ENCODE measurements at places on chromosomes 3 and 15. TPM values are rescaled to one million over a fixed set of nuclear protein-coding genes. Genes with fewer than 3 reads are reported as not detected.

DNA sequence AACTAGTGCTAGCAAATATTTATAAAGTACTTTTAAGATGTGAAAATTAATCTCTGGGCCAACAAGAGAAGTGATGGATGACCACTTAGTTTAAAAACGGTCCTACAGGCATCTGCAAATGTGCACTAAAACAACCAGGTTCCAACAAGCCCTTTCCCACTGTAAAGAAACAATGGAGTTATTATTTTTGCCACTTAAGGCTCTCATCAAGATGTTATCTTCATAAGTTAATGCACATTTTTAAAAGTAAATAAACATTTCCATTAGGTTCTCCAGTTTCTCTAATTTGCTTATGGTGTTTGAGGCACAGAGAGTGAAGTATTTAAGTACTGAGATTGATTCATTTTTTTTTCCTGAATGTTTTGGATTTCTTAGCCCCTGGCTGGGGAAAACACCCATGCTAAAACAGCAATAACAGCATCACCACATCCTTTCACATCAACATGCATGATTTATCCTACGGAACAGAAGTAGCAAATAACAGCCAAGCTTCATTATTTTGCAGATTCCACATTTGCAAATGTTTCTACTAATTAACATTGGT lies 20.8 kb downstream of the ABI3BP start:
- DNase-seq, result no peak

GRCh38 chr15:100920516-100921135 lies 1.5 kb downstream of the LRRK1 start:
- no peak for DNase-seq

GRCh38 chr3:102002056-102002455 lies 152.7 kb downstream of the NFKBIZ start:
- no peak for DNase-seq

- no peak for DNase-seq
Measured at GRCh38 chr3:79937567-79937966, 169.8 kb upstream of the ROBO1 start.

DNA sequence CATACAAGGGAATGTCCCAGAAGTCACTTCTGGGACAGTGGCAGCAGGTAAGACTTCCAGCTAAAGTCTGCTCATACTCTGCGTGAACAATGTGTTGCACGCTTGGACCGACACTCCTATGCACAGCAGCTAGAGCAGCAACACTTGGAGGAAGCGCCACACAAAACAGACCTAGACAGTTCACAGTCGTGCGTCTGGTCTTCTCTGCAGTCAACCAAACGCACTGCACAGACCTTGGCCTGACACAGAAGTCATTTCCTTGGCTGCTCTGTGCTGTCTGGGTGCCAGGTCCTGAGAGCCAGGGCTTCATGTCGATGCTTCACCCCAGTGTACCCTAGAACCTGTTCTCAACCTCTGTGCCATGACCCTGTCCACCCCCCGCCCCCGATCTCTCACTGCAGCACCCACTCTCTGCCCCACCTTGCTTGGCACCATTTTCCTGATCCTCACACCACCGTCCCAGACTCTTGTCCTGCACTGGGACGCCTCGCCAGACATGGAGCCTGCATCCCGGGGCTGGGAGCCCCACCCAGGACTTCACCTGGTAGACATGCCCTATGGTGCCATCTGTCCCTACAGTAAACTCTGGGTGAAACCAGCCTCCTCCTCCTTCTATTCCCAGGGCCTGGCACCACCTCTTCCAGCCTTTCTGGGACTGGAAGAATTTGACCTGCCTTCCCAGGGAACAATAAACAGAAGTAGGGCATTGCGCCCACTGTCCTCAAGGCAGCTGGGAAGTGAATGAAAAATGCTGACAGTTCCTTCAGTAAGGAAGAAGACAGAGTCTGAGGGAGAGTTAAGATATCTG lies 3.1 kb downstream of the ATP10A start:
- DNase-seq, result no peak

GRCh38 chr3:32457971-32458471 lies 44.6 kb downstream of the CMTM6 start:
- no peak for DNase-seq

- no peak for DNase-seq
Measured at GRCh38 chr3:55521064-55521737, 34.1 kb upstream of the WNT5A start.

- peak; percentile 25 for DNase-seq
Measured at GRCh38 chr3:187935623-187936156, 190.4 kb upstream of the BCL6 start.

DNA sequence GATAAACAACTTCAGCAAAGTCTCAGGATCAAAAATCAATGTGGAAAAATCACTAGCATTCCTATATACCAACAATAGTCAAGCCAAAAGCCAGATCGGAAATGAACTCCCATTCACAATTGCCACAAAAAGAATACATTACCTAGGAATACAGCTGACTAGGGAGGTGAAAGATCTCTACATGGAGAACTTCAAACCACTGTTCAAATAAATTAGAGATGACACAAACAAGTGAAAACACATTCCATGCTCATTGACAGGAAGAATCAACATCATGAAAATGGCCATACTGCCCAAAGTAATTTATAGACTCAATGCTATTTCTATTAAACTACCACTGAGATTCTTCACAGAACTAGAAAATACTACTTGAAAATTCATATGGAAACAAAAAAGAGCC lies 94.2 kb upstream of the PSMD6 start:
- DNase-seq, result no peak

TMEM115 gene
- 47.8 TPM for polyA plus RNA-seq

CASR gene
- not detected for polyA plus RNA-seq

ALG1L2 gene
- not detected for polyA plus RNA-seq

Data from SK-N-SH (cell line).